ENCODE measurements at places on chromosomes 1 and 21.

DNA sequence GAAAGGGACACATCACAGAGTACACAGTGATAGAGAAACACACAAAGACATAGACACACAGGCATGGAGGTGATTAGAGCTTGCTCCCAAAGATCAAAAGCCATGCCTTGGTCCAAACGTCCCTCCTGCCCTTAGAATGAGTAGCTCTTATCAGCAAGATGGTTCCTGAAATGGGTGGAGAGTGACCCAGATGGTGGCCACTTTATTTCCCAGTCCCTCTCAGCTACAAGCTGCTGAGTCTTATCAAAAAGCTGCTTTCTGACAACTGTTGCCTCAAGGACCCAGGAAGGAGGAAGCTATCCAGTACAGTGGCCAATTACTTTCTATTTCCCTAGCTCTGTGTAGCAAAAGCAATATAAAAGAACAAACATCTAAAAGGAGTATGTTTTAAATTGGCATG lies 7.7 kb upstream of the CLCA1 start:
- DNase-seq = no peak

DNA sequence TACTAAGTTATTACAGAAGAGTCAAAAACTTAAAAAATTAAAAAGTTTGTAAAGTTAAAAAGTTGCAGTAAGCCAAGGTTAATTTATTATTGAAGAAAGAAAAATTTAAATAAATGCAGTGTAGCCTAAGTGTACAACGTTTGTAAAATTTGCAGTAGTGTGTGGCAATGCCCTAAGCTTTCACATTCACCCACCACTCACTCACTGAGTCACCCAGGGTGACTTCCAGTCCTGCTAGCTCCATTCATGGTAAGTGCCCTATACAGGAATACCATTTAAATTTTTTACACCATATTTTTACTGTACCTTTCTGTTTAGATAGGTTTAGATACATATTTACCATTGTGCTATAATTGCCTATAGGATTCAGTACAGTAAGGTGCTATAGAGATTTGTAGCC lies 88.6 kb downstream of the CTH start:
- no peak for DNase-seq

DNA sequence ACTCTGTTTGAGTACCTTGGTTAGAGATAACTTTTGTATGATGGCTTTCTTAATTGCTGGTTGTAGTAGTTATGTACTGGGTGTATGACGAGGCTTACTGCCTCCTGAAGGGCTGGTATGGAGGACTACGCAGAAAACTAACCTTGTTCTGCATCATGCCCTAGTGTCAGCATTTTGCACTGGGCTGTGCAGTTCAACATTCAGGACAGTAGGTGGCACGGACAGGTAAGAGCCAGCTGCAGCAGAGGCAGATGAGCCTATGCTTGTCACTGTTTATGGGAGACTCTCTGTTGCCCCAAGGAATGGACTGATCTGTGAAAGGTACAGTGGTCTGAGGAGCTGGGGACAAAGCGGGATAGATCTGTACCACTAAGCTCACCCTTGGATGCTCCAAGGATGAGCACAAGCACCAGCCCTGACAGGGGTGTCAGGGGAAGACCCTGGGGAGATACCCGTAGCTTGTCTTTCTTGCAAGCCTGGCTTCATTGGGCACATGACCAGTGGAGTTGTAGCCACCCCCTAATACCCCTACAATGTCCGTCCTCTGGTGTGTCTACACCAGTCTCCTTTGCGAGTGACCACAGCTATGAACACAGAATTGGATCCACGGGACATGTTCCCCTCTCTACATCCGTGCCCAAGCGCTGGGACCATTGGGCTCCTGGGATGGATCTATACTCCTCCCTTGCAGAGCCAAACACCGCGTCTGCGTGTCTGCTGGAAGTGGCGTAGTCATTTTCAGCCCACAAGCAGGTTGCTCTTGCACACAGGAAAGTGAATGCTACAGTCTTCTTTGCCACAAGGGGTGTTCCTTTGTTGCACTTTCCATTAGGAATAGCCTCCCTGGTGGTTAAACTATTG lies 51.1 kb upstream of the CFHR3 start:
- peak; percentile 20 for DNase-seq

GRCh38 chr1:160309571-160309970 lies 24.6 kb upstream of the PEX19 start:
- no peak for DNase-seq

DNA sequence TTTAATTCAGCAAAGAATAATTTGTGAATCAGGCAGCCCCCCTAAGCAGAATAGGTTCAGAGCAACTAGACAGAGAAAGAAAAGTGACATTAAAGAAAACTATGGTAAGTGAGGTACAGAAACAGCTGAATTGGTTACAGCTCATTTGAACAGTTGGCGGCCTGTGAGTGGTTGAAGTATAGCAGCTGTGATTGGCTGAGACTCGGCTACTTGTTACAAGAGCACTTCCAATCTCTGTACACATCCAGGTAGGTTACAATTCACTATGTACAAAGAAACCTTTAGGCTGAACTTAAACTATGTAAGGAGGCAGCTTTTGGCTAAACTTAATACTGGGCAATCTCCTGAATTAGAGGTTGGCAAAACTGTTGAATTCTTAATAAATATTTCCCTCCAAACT lies 171.1 kb upstream of the LHX8 start:
- no peak for DNase-seq

DNA sequence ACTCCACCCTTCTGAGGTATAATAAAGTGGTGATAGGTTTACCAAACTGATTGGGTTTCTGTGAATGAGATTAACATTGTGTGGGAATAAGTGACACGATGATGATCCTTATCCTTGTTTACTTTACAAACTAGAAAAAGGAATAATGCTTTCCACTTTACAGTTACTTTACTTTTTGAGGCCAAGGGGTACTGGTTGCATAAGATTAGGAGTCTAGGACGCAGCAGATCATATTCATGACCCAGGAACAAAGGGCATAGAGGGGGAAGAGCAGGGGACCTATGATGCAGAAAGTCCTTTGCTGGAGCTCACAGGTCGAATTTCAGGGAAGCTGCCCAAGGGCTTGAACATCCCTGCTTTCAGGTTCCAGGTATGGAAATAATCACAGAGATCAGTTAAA lies 20.4 kb downstream of the FGGY start:
- DNase-seq = no peak

DNA sequence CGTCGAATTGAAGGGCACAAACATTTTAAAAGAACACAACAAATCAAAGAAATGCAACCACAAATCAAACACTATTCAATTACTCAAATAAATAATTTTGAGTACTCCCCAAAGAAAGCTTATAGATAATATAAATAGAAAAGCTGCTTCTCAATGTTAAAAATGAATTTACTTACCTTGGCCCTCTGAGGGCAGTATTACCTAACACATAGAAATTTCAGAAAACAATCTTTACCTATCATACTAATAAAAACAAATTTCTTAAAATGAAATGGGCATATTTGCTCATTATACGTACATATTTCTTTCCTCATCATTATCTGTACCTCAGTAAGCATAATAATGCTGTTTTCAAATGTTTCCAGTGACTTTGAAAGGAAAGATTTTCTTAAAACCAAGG lies 141.8 kb downstream of the AKT3 start:
- DNase-seq = no peak

GRCh38 chr1:245512980-245513578 lies 358.3 kb downstream of the KIF26B start:
- no peak for DNase-seq

- DNase-seq = peak; percentile 61
These were observed at the start of gene TXNDC12 for GRCh38 chr1:52055066-52055865. Gene TXNDC12, minus strand, starts transcription at chr1:52055191. Its CDS starts 95 bp downstream, at chr1:52055096.

DNA sequence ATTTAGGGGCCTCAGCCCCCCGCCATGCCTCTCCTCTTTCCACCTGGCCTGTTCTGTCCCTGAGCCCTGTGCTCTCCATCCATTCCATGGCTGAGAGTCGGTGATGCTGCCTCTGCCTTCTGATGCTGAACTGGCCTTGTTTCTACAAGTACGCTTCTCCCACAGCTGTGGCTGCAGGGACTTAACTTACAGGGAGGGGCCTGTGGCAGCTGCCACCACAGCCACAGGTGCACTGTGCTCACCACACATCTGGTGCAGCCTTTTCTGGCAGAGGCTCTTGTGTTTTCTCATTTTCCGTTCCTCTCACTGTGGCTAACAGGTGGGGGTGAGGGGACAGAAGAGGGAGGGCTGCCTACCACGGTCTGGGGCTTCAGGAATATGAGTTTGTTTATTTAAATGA lies 4.2 kb downstream of the FMO1 start:
- peak; percentile 45 for DNase-seq

- no peak for DNase-seq
These were observed 10.1 kb upstream of the ELAVL4 start for GRCh38 chr1:50098591-50099021.

GRCh38 chr1:97378596-97378995 lies 542.2 kb downstream of the DPYD start:
- DNase-seq = no peak

GRCh38 chr1:245690156-245690690 lies 535.4 kb downstream of the KIF26B start:
- no peak for DNase-seq

- DNase-seq = no peak
These were observed 61.2 kb downstream of the TOR1AIP2 start for GRCh38 chr1:179816196-179816960.

- no peak for DNase-seq
These were observed 11.3 kb downstream of the ATAD3B start for GRCh38 chr1:1482856-1483255.

DNA sequence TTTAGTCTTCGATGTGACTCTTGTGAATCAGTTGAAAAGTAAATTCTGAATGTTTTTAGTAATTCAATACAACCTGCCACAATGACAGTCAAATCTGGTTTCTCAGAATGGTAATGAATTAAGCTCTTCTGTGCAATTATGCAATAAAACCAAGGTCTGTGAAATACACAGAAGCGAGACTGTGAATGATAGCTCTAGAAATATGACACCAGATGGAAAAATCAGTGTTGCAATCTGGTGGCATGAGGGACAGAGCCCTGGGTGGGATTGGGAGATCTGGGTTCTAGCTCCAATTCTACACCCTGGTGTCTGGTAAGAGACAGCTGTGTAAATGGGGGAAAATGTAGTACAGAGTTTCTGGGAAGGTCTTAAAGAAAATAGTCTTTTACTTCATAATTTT lies 586.4 kb upstream of the ZRANB2 start:
- DNase-seq = no peak

DNA sequence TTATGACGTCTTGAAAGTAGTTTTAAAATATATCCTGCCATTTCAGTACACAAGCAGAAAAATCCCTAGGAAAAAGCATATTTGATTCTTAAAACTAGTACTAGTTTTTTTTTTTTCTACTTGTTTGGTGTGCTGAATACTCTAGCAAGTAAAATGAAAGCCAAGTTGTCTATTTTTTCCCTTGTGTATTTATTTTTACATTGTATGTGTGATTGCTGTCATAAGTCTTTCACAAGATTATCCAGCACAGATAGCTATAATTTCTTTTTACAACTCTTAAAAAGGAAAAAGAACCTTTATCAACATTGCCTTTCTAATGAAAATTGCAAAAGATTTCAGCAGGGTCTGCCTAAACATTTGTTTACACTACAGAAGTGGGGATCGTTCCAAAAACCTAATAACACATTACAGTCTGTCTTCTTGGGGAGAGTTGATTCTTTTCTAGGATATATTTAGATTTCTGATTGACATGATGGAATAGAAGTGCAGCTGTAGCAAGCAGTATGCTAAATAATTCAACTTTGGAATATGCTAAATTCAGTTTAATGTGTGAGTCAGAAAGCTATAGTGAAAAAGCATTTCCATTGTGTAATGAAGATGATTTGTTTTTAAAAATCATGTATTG lies 2.5 kb downstream of the DR1 start:
- DNase-seq = no peak

- no peak for DNase-seq
These were observed 1.0 kb upstream of the FAM89A start for GRCh38 chr1:231040800-231041718.

GRCh38 chr1:168468822-168469221 lies 75.0 kb downstream of the XCL2 start:
- DNase-seq = no peak

GRCh38 chr1:90561103-90561783 lies 155.9 kb downstream of the BARHL2 start:
- no peak for DNase-seq

GRCh38 chr1:87556326-87556725 lies 227.6 kb downstream of the LMO4 start:
- no peak for DNase-seq

- DNase-seq = no peak
These were observed 12.5 kb upstream of the VAMP4 start for GRCh38 chr1:171754353-171754705.

GRCh38 chr1:68178821-68179490 lies 53.4 kb downstream of the WLS start:
- DNase-seq = no peak

GRCh38 chr1:47403321-47403910 lies 12.7 kb upstream of the FOXE3 start:
- no peak for DNase-seq

- DNase-seq = no peak
These were observed 13.5 kb downstream of the PDPN start for GRCh38 chr1:13597166-13597565.

DNA sequence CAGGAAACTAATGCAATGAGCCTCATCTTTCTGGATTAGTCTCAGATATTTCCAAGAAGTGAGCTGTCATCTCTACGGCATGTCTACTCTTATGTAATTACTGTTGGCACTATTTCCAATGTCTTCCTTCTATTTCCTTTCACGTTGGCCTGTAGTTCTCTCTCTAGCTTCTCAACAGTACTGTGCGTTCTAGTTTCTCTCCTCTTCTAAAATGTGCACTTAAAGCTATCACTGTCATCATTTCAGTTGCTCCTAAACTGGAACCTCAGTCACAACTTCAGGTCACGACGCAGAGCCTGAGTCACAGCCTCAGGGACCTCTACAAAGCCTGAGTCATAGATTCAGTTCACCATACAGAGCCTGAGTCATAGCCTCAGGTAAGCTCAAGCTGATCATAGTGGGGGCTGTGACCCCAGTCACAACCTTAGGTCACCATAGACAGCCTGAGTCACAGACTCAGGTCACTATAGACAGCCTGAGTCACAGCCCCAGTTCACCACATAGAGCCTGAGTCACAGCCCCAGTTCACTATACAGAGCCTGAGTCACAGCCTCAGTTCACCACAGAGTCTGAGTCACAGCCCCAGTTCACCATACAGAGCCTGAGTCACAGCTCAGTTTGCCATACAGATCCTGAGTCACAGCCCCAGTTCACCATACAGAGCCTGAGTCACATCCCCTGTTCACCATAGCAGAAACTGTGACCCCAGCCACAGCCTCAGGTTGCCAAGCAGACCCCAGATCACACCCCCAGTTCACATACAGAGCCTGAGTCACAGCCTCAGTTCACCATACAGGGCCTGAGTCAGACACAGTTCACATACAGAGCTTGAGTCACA lies 13.0 kb downstream of the WNT9A start:
- DNase-seq = peak; percentile 28

GRCh38 chr1:41046347-41046775 lies 24.8 kb upstream of the SLFNL1 start:
- no peak for DNase-seq

- DNase-seq = no peak
These were observed 1.8 kb upstream of the LIN9 start for GRCh38 chr1:226310637-226311195.

GRCh38 chr1:153120945-153121344 lies 7.6 kb upstream of the SPRR2F start:
- no peak for DNase-seq

Measured in CD4-positive, alpha-beta T cell treated with Interleukin-15 for 1 hour (primary cell).